ENCODE measurements at places on chromosomes 4 and X.

DNA sequence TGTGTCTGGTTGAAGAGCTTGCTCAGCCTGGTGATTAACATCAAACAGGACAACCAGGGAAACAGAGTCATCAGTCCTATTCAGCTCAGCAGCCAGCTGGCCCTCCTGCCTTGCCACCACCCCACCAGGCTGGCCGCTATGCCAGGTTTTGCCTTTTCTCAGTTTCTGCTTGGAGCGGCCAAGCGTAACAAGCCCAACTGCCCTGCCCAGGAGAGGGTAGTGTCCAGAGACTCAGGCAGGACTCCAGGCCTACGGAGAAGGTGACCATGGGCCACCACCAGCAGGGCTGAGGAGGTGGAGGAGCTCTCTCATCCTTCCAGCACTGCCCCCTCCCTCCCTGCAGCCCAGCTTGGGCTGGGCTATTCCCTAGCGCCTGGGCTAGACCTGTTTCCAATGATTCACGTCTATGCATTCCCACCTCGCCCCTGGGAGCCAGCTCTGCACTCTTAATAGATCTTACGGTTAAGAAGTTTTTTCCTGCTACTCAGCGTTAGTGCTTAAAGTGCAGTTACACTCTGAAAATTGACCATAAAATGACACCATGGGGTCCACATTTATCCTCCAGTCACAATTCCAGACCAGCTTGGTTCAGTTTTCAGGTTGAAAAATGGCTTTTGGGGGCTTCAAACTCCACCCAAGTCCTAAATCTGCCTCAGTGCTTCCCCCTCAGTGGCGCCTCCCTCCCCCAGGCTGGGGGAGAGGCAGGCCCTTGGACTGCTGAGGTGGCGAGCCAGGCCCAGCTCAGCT is 124.0 kb upstream of the PJA1 start:
- DNase-seq, result no peak

DNA sequence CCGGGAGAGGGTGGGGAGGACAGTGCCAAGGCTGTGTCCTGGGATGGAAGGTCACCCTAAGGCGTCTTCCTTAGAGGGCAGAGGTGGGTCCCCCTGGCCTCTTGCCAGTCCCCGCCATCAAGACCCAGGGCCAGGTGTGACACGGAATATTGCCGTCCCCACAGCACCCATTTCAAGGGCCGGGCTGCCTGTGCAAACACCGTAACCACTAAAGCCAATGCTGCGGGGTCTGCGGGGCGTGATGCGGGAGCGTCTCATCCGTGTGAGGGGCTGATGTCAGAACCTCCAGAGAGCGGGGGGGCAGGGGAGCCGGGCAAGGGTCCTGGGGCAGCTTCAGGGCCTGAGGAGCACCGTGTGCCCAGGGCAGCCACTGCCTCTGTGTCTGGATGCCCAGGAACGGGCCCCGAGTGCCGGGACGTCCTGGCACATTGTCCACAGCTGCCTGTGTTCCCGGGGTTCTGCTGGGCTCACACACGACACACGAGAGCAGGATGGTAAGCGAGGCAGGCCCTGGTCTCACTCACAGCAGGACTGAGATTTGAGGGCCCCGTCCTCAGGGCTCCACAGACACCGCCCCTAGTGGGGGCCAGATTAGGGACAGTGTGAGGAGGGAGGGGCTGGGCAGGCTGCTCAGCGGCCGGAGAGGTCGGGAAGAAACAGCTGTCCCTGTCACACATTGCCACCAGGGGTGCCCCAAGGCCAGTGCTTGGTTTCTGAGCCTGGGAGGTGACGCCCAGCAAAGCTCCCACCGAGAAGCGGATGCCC is 29.2 kb downstream of the NKX1-1 start:
- no peak for DNase-seq

GRCh38 chrX:30310429-30311206 is 1.4 kb upstream of the NR0B1 start:
- no peak for DNase-seq

DNA sequence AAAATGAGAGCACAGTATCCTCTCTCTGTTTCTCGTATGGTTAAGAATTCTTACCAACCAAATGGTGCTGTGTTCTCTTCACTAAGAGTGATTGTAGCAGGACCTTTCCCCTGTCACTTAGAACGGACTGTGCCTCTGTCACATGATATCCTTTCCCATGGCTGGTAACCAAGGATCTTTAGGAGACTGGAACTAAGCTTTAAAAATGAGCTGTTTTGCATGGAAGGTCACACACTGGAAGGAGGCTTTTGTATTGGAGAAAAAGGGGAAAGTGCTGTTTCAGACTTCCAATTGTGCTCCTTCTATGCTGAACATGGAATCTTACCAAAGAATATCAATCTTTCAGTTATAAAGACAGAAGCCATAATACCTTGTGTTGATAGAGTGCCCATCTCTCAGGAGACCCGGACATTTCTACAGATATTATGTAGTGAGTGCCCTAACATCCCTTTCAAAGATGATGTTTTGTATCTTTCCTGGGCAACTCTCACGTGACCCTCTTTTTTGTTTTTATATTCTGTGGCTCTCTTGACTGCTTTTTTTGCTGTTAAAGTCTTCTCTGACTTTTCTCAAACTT is 148.6 kb downstream of the SLC4A4 start:
- DNase-seq, result no peak

DNA sequence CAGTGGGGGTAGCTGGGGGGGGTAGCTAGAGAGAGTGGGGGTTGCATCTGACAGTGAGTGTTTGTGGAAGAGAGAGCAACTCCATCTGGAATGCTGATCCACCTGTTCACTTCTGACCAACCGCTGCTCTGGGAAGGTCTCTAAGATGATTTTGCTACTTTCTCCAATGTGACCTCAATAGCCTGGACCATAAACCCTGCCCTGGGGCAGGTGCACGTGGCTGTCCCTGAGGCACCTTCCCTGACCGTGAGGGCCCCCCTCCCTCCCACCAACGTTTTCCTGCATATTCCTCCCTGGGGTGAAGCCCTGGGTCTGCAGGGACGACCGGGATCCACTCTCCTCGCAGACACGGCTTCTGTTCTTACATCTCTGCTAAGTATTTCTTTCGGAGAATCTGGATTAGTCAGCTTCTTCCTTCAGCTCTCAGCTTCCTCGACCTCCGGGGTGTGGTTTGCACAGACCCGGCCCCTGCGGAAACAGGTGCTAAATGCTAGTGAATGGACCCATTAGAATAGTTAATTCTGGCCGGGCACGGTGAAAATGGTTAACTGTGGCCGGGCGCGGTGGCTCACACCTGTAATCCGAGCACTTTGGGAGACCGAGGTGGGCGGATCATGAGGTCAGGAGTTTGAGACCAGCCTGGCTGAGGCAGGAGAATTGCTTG is 21.4 kb upstream of the PLCXD1 start:
- no peak for DNase-seq

- no peak for DNase-seq
Observed at GRCh38 chr4:110636171-110636679, 13.3 kb upstream of the PITX2 start.

- DNase-seq, result no peak
Observed at GRCh38 chrX:15956681-15957080, 102.1 kb upstream of the AP1S2 start.

DNA sequence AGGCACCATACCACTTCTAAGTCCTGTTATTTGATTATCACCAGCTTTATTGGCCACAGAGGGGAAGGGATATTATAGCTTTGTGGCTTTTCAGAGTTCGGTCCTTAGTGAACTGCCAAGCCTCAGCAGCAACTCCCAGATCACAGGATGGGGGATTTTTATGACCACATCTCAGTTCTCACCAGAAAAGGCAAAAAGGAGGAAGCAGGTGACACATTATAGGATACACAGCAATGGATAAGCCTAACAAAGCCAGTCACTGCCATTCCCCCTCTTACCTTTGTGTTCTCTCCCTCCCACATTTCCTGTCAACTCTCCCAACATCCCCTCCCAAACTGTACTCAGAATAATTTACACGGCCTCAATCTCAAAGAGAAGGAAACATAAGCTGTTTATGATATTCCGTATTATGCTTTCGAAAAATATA is 142.8 kb downstream of the MGST2 start:
- DNase-seq, result peak; percentile 26

DNA sequence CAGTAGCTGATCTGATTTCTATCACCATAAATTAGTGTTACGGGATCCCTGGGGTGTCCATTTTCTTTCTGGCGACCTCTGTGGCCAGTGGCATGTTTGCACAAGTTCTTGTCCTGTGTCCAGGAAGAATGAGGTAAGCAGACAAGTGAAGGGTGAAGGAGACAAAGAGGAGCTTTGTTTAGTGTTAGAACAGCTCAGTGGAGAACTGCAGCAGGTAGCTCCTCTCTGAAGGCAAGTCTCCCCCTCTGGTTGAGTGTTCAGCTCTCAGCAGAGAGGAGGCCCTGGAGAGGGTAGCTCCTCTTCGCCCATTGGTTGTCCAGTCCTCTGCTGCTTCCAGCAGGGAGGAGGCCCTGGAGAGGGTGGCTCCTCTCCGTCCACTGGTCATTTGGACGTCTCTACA is 47.2 kb downstream of the DMP1 start:
- DNase-seq, result no peak

- DNase-seq, result no peak
Observed at GRCh38 chrX:29699239-29699638, 516.1 kb upstream of the MAGEB2 start.

GRCh38 chr4:19051831-19052230 is 1030.3 kb upstream of the LCORL start:
- DNase-seq, result no peak

DNA sequence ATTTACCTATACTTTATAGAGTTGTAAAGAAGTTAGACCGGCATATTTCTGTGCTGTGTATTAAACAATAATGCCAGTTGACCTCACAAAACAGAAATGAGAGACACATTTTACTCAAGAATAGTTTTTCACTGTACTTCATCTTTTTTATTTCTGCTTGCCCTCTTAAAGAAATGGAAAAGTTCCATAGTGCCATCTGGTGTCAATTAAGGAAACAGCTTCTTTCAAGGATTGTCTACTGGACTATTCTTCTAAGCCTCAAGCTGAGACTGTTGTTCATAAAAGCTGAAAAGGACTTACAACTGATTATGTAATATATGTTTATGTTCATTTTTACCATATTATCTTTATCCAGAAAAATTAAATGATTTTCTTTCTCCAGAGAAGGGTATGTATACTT is 1523.7 kb downstream of the ARAP2 start:
- DNase-seq, result no peak
